ENCODE measurements at places on chromosomes 7 and 10. TPM values are rescaled to one million over a fixed set of nuclear protein-coding genes. Genes with fewer than 3 reads are reported as not detected.
A peak's percentile ranks its signal among the peaks of the same experiment; 100 is the strongest.

SCIN gene
- 0.32 TPM for total RNA-seq

GRCh38 chr10:93412801-93413200, 69.3 kb downstream of the MYOF start:
- peaks cover 11% of the 10 kb centered on the region for H3K36me3 ChIP-seq
- H3K27me3 ChIP-seq, result no peaks in the 10 kb centered on the region
- no peak for DNase-seq
- peak overlapping the region; percentile 53 for H3K27ac ChIP-seq

GRCh38 chr7:83798489-83798888, 149.6 kb upstream of the SEMA3E start:
- H3K27ac ChIP-seq, result no peak overlapping the region
- no peak for DNase-seq
- no peak overlapping the region for H3K4me3 ChIP-seq
- H3K4me1 ChIP-seq, result no peaks in the 10 kb centered on the region

GRCh38 chr10:75074711-75075445, 36.6 kb upstream of the SAMD8 start:
- DNase-seq, result no peak
- H3K27me3 ChIP-seq, result no peaks in the 10 kb centered on the region
- peaks cover 16% of the 10 kb centered on the region for H3K4me1 ChIP-seq
- no peaks in the 10 kb centered on the region for H3K36me3 ChIP-seq
- H3K4me3 ChIP-seq, result no peak overlapping the region

DNA sequence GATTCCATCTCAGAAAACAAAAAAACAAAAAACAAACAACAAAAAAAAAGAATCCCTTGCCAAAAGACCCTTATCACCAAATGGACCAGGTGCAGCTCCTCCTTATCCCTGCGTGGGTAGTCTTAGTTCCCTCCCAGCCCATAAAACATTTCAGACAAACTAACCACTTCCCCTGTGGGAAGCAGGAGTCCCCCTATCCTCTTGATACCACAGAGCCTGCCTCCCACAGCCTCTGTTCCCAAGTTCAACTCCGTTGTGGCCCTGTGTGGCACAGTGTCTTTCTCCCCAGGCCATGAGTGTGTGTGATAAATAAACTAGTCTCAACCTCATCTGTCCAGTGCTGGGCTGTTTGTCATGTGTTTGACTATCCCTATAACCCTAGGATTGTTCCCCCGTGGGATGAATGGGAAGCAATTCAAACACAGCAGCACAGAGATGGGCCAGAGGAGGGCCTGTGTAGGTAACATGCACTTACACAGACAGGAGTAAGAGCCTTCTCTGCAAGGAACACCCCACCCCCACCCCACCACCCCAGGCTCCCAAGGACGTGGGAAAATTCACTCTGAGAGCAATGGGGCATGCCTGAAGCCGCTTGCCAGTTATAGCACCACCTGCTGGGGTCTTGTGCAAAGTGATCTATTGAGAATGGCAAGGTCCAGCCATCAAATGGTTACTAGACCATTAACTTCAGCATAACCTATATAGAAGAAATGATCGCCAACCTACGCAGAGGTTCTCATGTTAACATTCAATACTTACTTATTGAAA, 147.1 kb upstream of the GHITM start:
- no peak overlapping the region for H3K4me3 ChIP-seq
- no peak for DNase-seq
- no peaks in the 10 kb centered on the region for H3K27me3 ChIP-seq
- H3K4me1 ChIP-seq, result no peaks in the 10 kb centered on the region
- H3K27ac ChIP-seq, result no peak overlapping the region

UPK3B gene
- total RNA-seq, result 0.84 TPM

PPP1R3C gene
- 111 TPM for total RNA-seq

NET1 gene
- total RNA-seq, result 373 TPM

SPDYE3 gene
- not detected for total RNA-seq

GRCh38 chr10:87092861-87093631, 1.6 kb downstream of the GLUD1 start:
- H3K27me3 ChIP-seq, result no peaks in the 10 kb centered on the region
- H3K36me3 ChIP-seq, result peaks cover 5% of the 10 kb centered on the region
- H3K4me3 ChIP-seq, result peak overlapping the region; percentile 93
- peak overlapping the region; percentile 99 for H3K27ac ChIP-seq

- no peaks in the 10 kb centered on the region for H3K4me1 ChIP-seq
- no peak for DNase-seq
- H3K4me3 ChIP-seq, result no peak overlapping the region
- no peak overlapping the region for H3K27ac ChIP-seq
- H3K27me3 ChIP-seq, result no peaks in the 10 kb centered on the region
Measured at GRCh38 chr7:129559564-129559963, 52.0 kb upstream of the NRF1 start.

DNA sequence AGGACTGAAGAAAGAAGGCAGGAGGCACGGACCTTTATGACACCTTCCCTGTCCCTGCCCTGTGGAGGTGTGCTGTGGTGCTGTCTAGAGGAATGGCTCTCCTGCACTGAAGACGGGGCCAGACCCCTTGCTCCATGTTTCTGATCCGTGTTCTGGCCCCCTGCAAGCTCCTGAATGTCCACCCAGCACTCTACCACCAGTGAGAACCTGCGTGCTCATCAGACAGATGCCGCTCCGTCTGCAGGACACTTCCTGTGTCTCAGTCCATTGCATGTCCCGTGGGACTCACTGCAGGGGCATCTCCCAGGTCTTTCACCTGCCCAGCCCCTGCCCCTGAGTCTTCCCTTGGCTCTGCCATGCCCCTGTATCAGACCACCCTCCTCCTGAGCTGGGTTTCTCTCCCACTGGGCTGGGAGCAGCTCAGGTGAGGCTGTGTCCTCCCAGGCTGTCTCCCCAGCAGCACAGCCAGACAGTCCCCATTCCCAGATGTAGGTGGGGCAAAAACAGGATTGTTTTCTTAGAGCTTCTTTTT, 278.3 kb upstream of the ZNF32 start:
- H3K4me3 ChIP-seq, result no peak overlapping the region
- H3K4me1 ChIP-seq, result no peaks in the 10 kb centered on the region
- no peak for DNase-seq
- no peak overlapping the region for H3K27ac ChIP-seq
- H3K36me3 ChIP-seq, result no peaks in the 10 kb centered on the region
- no peaks in the 10 kb centered on the region for H3K27me3 ChIP-seq

GRCh38 chr10:131698986-131699385, 201.8 kb upstream of the PPP2R2D start:
- no peak for DNase-seq
- H3K36me3 ChIP-seq, result no peaks in the 10 kb centered on the region
- no peak overlapping the region for H3K4me3 ChIP-seq
- H3K4me1 ChIP-seq, result no peaks in the 10 kb centered on the region

- peaks cover 34% of the 10 kb centered on the region for H3K4me1 ChIP-seq
- no peak overlapping the region for H3K4me3 ChIP-seq
- H3K27ac ChIP-seq, result no peak overlapping the region
Measured at GRCh38 chr10:116694243-116694926, 48.0 kb downstream of the HSPA12A start.

- H3K27me3 ChIP-seq, result no peaks in the 10 kb centered on the region
- peak overlapping the region; percentile 70 for H3K27ac ChIP-seq
- peaks cover 67% of the 10 kb centered on the region for H3K4me1 ChIP-seq
- H3K36me3 ChIP-seq, result no peaks in the 10 kb centered on the region
Measured at GRCh38 chr10:74145133-74145532, 5.5 kb downstream of the AP3M1 start.

DNA sequence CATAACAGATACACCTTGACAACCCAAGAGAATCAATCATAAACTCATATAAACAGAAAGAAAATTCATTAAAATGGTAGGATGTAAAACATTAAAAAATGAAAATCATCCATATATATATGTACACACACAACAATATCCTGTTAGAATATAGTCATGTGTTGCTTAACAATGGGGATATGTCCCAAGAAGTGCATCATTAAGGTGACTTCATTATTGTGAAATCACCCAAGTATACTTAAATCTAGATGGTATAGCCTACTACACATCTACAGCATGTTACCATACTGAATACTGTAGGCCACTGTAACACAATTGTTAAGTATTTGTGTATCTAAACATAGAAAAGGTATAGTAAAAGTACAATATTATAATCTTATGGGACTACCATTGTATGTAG, 115.8 kb upstream of the TMEM168 start:
- DNase-seq, result no peak
- H3K36me3 ChIP-seq, result peaks cover 4% of the 10 kb centered on the region

GRCh38 chr10:11113156-11113555, 95.5 kb downstream of the CELF2 start:
- no peaks in the 10 kb centered on the region for H3K27me3 ChIP-seq
- H3K27ac ChIP-seq, result no peak overlapping the region
- no peak for DNase-seq
- no peaks in the 10 kb centered on the region for H3K36me3 ChIP-seq

DNA sequence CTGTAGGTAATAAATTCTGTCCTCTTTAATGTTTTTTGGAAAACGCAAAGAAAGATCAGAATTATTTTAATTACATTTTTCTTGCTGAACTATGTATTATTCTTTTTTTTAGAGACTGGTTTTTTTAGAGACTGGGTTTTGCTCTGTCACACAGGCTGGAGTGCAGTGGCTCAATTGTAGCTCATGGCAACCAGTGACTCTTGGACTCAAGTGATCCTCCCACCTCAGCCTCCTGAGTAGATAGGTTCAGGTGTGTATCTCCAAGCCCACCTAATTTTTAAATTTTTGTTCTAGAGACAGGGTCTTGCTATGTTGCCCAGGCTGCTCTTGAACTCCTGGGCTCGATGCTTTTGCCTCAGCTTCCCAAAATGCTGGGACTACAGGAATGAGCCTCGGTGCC, 5.3 kb upstream of the DENND10 start:
- no peaks in the 10 kb centered on the region for H3K4me1 ChIP-seq
- DNase-seq, result no peak
- no peak overlapping the region for H3K4me3 ChIP-seq
- no peak overlapping the region for H3K27ac ChIP-seq
- H3K36me3 ChIP-seq, result no peaks in the 10 kb centered on the region

OR6B1 gene
- total RNA-seq, result not detected

GRCh38 chr10:6114805-6115341, 26.0 kb downstream of the RBM17 start:
- peaks cover 12% of the 10 kb centered on the region for H3K4me1 ChIP-seq
- peaks cover 74% of the 10 kb centered on the region for H3K36me3 ChIP-seq
- no peaks in the 10 kb centered on the region for H3K27me3 ChIP-seq
- H3K27ac ChIP-seq, result peak overlapping the region; percentile 14

ZNF138 gene
- 3.6 TPM for total RNA-seq

- H3K4me1 ChIP-seq, result peaks cover 13% of the 10 kb centered on the region
- no peak for DNase-seq
- no peak overlapping the region for H3K4me3 ChIP-seq
- no peaks in the 10 kb centered on the region for H3K27me3 ChIP-seq
Measured at GRCh38 chr7:75872073-75872782, 6.6 kb upstream of the RHBDD2 start.

DNA sequence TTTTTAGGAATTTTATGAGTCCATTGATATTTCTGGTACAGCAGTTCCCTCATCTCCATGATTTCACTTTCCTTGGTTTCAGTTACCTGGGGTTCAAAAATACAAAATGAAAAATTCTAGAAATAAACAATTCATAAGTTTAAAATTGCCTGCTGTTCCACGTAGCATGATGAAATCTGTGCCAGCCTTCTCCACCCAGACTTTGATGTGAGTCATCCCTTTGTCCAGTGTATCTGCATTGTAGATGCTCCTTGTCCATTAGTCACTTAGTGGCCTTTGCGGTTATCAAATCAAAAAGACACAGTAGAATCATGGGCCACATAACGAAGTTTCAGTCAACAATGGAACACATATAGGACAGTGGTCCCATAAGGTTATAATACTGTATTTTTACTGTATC, 286.9 kb downstream of the PTEN start:
- peaks cover 14% of the 10 kb centered on the region for H3K4me1 ChIP-seq
- no peak for DNase-seq
- no peak overlapping the region for H3K4me3 ChIP-seq
- no peaks in the 10 kb centered on the region for H3K36me3 ChIP-seq
- H3K27me3 ChIP-seq, result no peaks in the 10 kb centered on the region

DNA sequence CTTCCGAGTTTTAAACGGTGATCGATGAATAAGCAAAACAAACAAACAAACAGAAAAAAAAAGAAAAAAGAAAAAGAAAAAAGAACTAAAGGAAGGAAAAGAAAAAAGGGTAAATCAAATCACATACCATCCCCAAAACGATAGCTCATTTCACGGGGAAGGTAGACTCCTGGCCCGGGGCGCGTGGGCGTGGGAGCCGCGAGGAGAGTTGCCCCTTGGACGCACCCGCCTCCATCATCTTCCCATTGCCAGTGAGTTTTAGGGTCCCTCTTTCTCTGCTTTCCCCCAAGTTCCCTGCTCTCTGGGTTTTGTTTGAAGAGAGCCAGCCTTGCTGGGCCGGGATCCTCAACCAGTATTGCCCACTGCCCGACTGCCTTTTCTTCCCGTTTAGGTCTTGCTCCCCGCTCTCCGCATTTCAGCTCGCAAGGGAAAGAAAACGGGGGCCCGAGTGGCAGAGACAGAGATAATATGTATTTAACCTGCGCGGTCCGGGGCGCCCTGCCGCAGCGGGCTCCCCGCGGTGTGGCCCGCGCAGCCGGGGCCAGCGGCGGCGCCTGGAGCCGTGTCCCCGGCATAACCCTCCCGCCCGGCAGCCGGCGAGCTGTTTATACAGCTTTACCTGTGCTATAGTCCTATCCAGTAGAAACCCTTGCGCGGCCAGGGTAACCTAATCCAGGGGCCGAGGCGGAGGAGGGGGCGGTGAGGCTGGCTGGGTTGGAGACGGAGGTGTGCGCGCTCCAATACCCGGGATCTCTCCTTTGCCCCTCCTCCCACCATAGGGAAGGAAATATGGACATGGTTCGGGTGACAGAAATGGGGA, 5.2 kb upstream of the GATA3 start:
- H3K36me3 ChIP-seq, result no peaks in the 10 kb centered on the region
- peaks cover 22% of the 10 kb centered on the region for H3K27me3 ChIP-seq
- no peak for DNase-seq

- peaks cover 100% of the 10 kb centered on the region for H3K4me1 ChIP-seq
- peaks cover 9% of the 10 kb centered on the region for H3K36me3 ChIP-seq
- H3K27me3 ChIP-seq, result no peaks in the 10 kb centered on the region
- DNase-seq, result no peak
- H3K27ac ChIP-seq, result peak overlapping the region; percentile 81
Measured at GRCh38 chr10:79179164-79179956, 110.6 kb downstream of the ZMIZ1 start.

- H3K4me1 ChIP-seq, result no peaks in the 10 kb centered on the region
- DNase-seq, result no peak
Measured at GRCh38 chr10:69835875-69836730, 34.4 kb downstream of the COL13A1 start.

GRCh38 chr10:71989661-71990454, 25.7 kb downstream of the CHST3 start:
- H3K27me3 ChIP-seq, result no peaks in the 10 kb centered on the region
- no peaks in the 10 kb centered on the region for H3K36me3 ChIP-seq
- peaks cover 47% of the 10 kb centered on the region for H3K4me1 ChIP-seq

GRCh38 chr7:93890041-93890463, 501 bp downstream of the TFPI2 start:
- H3K27ac ChIP-seq, result no peak overlapping the region
- H3K36me3 ChIP-seq, result no peaks in the 10 kb centered on the region
- H3K4me3 ChIP-seq, result peak overlapping the region; percentile 62
- H3K4me1 ChIP-seq, result peaks cover 13% of the 10 kb centered on the region
- peaks cover 6% of the 10 kb centered on the region for H3K27me3 ChIP-seq

- no peak overlapping the region for H3K4me3 ChIP-seq
- H3K27ac ChIP-seq, result no peak overlapping the region
- DNase-seq, result no peak
- no peaks in the 10 kb centered on the region for H3K36me3 ChIP-seq
- no peaks in the 10 kb centered on the region for H3K4me1 ChIP-seq
- no peaks in the 10 kb centered on the region for H3K27me3 ChIP-seq
Measured at GRCh38 chr7:138602451-138602850, 98.7 kb downstream of the SVOPL start.

- DNase-seq, result no peak
- H3K27ac ChIP-seq, result no peak overlapping the region
- peaks cover 4% of the 10 kb centered on the region for H3K4me1 ChIP-seq
- H3K27me3 ChIP-seq, result no peaks in the 10 kb centered on the region
Measured at GRCh38 chr10:96252730-96253129, 18.6 kb downstream of the BLNK start.
